Posterior cingulate gyrus (tissue), 11 donors: ENCODE measurements at places on chromosomes 5 and 9.

- no peak for DNase-seq
Measured at GRCh38 chr9:131394464-131395156, 724 bp downstream of the PRRC2B start.

- DNase-seq = no peak
Measured at GRCh38 chr5:94024101-94024500, 282.7 kb upstream of the POU5F2 start.

DNA sequence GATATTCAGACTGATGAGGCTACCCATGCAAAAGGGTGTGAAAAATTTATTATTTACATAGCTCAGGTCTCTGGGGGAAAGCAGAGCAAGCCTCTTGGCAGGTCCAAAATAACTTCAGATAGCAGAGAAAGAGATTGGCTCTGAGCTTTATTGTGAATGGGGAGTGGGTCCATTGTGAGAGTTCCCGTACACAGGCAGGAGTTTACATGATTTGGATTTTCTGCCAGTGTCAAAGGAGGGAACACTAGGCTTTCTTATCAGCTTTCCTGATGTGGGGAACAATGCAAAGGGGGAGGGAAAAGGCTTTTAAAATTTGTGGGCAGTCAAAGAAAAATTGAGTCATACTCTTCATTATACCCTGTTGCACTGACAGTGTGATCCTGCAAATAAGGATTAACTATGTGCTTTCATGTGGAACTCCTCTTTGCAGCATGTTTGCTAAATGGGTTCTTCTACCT is 615.0 kb upstream of the RIOK2 start:
- DNase-seq = no peak

- no peak for DNase-seq
Measured at GRCh38 chr9:87800456-87800855, 74.5 kb downstream of the CTSL start.

DNA sequence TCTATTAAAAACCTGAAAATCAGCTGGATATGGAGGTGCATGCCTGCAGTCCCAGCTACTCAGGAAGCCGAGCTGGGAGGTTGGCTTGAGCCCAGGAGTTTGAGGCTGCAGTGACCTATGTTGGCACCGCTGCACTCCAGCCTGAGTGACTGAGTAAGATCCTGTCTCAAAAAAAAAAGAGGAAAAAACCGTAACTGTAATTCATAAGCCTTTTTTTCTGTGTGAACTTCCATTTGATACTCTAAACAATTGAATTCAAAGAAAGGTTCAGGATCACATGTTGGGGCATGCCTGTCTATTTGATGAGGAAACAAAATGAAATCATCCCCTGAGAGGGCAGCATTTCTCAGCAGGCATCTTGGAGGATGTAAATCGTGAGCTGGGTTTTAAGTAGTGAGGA is 38.8 kb downstream of the ITGA2 start:
- DNase-seq = peak; percentile 81

DNA sequence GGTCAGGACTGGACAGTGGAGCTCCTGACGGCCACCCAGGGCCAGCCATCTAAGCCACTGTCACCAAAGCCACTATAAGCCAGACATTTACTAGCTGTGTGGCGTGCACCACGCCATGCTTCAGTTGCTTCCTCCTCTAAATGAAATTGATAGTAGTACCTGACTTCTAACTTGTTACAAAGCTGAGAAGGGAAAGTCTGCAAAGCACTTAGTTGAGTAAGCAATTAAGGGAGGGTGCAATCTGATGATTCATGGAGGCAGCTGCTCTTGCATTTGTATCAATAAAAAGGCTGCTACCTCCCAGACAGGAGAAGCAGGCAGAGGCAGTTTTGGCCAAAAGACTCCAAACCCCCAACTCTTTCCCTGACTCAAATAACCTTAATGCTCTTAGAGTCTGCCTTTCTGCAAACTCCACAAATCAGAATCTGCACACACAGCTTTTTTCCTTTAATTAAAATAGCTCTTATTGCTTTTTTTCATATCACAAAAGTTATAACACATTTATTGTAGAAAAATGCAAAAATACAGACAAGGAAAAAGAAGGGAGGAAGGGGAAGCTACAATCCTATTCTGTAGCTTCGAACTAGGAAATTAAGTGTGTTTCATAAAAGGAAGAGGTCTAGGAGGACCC is 19.3 kb upstream of the RAPGEF1 start:
- DNase-seq = no peak

DNA sequence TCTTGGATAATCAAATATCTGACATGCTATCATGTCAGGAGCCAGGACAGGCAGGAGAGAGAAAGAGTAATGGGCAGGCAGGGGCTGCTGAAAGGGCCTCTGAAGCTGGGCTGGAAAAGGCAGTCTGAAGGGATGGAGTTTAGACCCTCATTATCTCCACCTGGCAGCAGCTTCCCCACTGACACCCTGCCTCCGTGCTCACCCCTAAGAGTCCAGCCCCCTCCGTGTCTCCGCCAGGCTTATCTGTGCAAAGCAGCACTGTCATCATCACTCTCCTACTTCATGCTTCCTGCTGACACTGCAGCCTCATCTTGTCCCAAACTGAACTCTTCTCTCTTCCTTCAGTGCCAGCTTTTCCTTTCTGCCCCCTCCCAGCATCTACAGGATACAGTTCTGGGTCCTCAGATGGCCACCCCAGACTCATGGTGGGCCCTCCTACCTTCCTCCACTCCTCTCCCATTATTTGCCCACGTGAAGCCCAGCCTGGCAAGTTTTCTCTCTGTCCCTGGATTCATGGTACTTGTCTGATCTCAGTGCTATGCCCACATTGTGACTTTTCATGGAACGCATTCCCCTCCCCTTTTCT is 70.9 kb upstream of the KLF9 start:
- no peak for DNase-seq

GRCh38 chr9:16501141-16501540 is 369.3 kb downstream of the BNC2 start:
- DNase-seq = no peak

DNA sequence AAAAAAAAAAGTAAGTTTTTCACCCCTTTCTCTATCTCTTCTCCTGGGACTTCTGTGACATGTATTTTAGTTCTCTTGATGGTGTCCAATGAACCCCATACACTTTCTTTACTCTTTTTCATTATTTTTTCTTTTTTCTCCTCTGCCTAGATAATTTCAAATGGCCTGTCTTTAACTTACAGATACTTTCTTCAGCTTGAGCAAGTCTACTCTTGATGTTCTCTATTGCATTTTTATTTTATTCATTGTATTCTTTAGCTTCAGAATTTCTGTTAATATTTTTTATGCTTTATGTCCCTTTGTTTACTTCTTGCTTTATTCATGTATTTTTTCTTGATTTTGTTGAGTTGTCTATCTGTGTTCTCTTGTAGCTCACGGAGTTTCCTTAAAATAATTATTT is 32.5 kb upstream of the FAM120A start:
- DNase-seq = no peak

DNA sequence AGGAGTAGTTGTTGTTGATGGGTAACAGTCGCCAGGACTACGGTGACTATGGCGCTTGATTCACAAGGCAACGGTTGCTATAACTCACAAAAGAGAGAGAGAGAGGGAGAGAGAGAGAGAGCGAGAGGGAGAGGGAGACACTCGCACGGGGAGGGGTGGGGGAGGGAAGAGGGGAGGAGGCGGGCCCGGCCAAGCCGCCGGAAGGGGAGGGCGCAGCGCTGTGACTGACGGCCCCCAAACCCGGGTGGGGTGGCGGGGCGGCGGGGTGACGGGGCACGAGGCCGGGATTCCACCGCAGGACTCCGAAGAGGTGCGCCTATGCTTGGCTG is at the start of gene RFX3:
Gene RFX3 (minus strand): TSS at position 166 of the 329 bp plus-strand sequence. CDS start 130,413 bp downstream, outside the sequence.
- peak; percentile 87 for DNase-seq

DNA sequence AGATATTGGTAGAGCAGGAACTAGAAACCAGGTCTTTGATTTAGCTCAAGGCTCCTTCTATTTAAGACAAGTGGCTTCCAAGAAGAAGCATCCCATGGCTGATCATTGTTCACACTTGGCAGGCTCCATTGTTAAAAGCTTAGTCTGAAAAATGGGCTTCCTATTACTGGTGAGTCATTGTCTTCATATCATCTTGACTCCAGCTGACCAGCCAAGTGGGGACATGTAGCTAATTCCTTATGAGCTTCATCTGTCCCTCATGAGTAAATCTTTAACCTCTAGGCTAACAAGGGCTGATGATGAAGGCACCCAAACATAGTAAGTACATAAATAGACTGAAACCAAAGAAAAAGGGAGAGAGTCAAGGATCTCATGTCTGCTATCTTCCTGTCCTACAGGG is 530.3 kb upstream of the KLF4 start:
- no peak for DNase-seq

DNA sequence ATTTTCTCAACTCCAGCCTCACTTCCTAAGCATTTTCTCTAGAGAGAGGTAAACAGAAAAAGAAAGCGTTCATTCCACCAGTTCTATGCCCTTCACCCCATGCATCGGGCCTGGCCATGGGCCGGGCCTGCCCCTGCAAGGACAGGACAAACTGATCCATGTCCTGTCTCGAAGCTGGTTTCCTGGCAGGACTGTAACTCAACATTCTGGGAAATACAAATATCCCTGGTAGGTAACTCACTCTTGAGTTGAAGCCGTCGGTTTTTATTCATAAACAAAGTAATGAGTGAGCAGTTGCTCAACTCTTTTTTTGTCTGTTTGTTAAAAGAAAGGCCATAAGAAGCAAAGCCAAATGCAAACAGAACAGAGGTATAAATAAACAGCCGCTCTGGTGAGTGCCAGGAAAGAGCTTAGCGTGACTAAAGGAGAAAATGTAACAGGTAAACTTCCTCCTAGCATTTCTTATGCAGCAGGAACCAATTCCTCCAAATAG is 64.4 kb upstream of the DNAH5 start:
- DNase-seq = no peak

GRCh38 chr9:135308821-135309762 is 170.5 kb upstream of the PPP1R26 start:
- no peak for DNase-seq

- no peak for DNase-seq
Measured at GRCh38 chr5:143471041-143471509, 67.6 kb upstream of the NR3C1 start.

DNA sequence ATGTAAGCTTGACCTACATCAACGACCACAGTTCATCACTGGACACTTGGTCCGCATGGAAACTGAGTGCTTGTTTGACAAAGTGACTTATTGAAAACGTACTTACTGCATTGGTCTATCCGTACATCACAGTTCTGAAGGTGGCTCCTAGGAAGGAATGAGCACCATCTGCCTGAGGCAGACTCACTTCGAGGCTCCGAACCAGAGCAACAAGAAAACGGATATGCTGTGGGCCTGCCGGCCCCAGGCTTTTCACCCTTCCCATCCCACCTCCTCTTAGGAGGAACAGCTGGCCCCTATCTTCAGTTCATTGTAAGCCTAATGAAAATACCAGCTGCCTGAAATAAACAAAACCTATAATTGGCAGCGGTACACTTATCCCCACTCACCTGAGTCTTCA is 67.2 kb upstream of the TSLP start:
- no peak for DNase-seq

DNA sequence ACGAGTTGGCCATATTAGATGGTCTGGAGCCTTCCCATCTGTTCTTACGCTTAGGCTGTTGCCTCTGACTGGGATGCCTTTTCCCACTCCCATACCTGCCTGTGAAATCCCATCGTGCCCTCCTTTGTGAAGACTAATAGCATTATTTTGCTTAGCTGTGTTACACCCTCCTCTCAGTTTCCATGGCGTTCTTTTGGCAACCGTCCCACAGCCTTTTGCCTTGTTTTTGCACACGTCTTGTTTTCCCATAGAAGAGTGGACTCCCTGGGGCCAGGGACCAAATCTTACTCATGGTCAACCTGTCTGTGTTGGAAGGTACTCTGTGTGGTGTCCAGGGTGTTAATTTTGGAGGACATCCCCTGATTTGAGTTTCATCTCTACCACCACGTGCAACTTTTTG is 242.1 kb downstream of the HSPA4 start:
- no peak for DNase-seq
